ENCODE measurements at places on chromosomes 13 and 19. TPM values are rescaled to one million over a fixed set of nuclear protein-coding genes. Genes with fewer than 3 reads are reported as not detected.

Gene LRRC4B
- 0.17 TPM for total RNA-seq

Gene C19orf85
- total RNA-seq: not detected

Gene KIR2DL1
- total RNA-seq: not detected

Gene ZNF66
- total RNA-seq: 1.5 TPM

Gene BRME1
- total RNA-seq: 0.83 TPM

Gene ARGLU1
- total RNA-seq: 40.3 TPM

Gene MLNR
- not detected for total RNA-seq

Gene ZNF431
- total RNA-seq: 1.5 TPM

Gene FPR1
- not detected for total RNA-seq

Measured in fibroblast of lung (primary cell).